T-cell (primary cell): ENCODE measurements at places on chromosomes 1 and 21.

- H3K27ac ChIP-seq, result no peak overlapping the region
- peaks cover 26% of the 10 kb centered on the region for H3K4me1 ChIP-seq
- H3K4me3 ChIP-seq, result no peak overlapping the region
- DNase-seq, result no peak
- H3K27me3 ChIP-seq, result peaks cover 28% of the 10 kb centered on the region
These were observed 4.8 kb upstream of the MCOLN2 start for GRCh38 chr1:85001742-85002141.

DNA sequence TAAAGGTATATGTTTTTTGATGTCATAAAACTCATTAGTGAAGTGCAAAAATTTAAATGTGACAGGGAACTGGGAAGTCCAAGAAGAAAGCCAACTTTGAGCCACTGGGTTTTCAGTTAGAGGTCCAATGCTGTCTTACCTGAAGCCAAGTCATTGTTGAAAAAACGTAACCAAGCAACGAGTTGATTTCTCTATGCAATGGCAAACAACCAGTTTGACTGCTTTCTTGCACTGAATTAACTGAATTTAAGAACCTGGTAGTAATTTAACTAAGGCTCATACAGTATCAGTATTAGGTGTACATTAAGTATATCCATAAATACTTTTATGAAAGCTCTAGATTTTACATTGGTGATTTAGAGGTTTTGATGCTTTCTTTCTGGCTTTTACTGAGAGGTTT lies 20.2 kb upstream of the S1PR1 start:
- no peaks in the 10 kb centered on the region for H3K36me3 ChIP-seq
- H3K4me1 ChIP-seq, result no peaks in the 10 kb centered on the region
- no peak overlapping the region for H3K27ac ChIP-seq
- H3K4me3 ChIP-seq, result no peak overlapping the region

DNA sequence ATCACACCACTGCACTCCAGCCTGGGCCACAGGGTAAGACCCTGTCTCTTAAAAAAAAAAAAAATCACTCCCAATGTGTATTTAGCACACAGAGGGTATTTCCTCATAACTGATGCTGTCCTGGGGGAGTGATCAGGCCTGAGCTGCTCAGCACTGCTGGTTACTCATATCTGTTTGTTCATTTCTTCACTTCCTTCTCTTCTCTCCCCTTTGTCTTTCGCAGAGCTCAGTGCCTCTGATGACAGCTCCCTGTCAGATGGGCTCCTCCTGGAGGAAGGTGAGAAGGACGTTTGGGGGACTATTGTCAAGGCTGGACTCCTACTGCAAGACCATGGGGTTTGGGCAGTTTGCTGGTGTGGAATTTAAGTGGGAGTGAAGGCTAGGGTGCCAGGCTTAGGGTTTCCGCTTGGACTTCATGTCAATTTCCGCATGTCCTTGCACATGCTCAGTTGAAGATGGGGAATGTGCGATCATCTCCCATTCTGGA lies 13.0 kb downstream of the INAVA start:
- no peak for DNase-seq
- no peak overlapping the region for H3K27ac ChIP-seq
- no peak overlapping the region for H3K4me3 ChIP-seq
- no peaks in the 10 kb centered on the region for H3K27me3 ChIP-seq
- no peaks in the 10 kb centered on the region for H3K36me3 ChIP-seq

GRCh38 chr1:245611251-245611650 lies 456.5 kb downstream of the KIF26B start:
- peaks cover under 1% of the 10 kb centered on the region for H3K27me3 ChIP-seq
- no peak for DNase-seq
- H3K4me3 ChIP-seq, result no peak overlapping the region
- no peak overlapping the region for H3K27ac ChIP-seq

- H3K27ac ChIP-seq, result no peak overlapping the region
- no peak overlapping the region for H3K4me3 ChIP-seq
- DNase-seq, result no peak
- peaks cover 41% of the 10 kb centered on the region for H3K27me3 ChIP-seq
- no peaks in the 10 kb centered on the region for H3K36me3 ChIP-seq
These were observed 106.1 kb downstream of the RIPK4 start for GRCh38 chr21:41660748-41661147.

DNA sequence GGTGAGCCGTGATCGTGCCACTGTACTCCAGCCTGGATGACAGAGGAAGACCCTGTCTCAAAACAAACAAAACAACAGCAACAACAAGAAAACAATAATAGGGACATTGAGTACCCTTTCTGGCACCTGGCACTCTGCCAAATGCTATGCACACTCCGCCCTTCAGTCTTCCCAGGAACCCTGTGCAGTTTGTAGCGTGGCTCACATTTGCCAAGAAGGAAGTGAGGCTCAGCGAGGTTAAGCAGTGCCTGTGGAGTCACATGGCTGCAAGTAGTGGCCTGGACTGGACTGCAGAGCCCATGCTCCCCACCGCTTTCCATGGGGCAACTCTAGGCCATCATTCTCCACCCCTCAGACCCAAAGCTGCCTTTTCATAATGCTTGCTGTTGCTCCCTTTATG lies 5.3 kb upstream of the EVA1B start:
- H3K4me1 ChIP-seq, result peaks cover 10% of the 10 kb centered on the region
- no peak overlapping the region for H3K4me3 ChIP-seq
- H3K27ac ChIP-seq, result no peak overlapping the region
- no peaks in the 10 kb centered on the region for H3K27me3 ChIP-seq

- DNase-seq, result no peak
- H3K4me3 ChIP-seq, result no peak overlapping the region
- no peaks in the 10 kb centered on the region for H3K36me3 ChIP-seq
- H3K27ac ChIP-seq, result no peak overlapping the region
- H3K27me3 ChIP-seq, result no peaks in the 10 kb centered on the region
- no peaks in the 10 kb centered on the region for H3K4me1 ChIP-seq
These were observed 81.2 kb downstream of the SIPA1L2 start for GRCh38 chr1:232548691-232549090.

GRCh38 chr1:166007176-166007575 lies 159.6 kb downstream of the FAM78B start:
- H3K27me3 ChIP-seq, result no peaks in the 10 kb centered on the region
- H3K27ac ChIP-seq, result no peak overlapping the region
- no peaks in the 10 kb centered on the region for H3K36me3 ChIP-seq

DNA sequence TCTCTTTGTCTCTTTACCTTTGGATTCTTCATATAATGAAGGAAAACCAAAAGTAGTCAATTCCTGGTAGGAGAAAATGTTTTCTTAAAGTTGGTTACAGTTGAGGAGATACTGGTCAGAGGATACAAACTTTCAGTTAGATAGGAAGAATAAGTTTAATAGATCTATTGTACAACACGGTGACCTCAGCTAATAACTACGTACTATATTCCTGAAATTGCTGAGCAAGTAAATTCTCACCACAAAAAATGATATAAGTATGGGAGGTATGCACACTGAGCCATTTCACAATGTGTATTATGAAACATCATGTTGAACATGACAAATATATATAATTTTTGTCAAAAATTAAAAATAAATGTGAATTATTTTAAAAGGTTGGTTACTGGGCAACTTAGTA lies 20.4 kb downstream of the SSX2IP start:
- H3K4me1 ChIP-seq, result no peaks in the 10 kb centered on the region
- no peak overlapping the region for H3K4me3 ChIP-seq
- DNase-seq, result no peak
- no peaks in the 10 kb centered on the region for H3K27me3 ChIP-seq
- H3K27ac ChIP-seq, result no peak overlapping the region

GRCh38 chr1:162016631-162017030 lies 7.0 kb downstream of the OLFML2B start:
- H3K36me3 ChIP-seq, result no peaks in the 10 kb centered on the region
- DNase-seq, result no peak
- H3K27me3 ChIP-seq, result peaks cover 5% of the 10 kb centered on the region
- H3K27ac ChIP-seq, result no peak overlapping the region

DNA sequence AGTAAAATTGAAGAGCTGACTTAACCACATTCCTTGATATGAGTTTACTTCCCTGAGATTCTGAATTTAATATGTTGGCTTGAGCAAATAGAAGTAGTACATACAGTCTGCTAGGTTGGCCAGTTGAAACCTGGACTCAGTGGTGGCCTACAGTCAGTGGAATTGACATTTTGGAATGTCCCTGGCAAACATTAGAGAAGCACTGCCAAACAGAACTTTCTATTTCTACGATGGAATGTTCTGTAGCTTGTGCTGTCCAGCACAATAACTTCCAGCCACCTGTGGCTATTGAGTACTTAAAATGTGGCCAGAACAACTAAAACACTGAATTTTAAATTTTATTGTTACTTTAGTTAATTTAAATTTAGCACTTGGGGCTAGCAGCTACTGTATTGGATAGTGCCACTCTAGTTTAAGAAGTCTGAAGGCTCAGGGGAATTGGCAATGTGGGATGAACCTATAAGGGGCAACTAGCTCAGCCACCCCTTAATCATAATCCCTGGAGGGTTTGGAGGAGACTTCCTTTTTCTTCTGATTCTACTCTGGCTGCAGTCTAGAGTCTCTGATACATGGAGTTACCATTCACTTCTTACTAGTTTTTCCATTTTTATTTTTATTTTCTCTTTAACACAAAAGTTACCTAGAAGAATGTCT lies 10.3 kb upstream of the TEDDM1 start:
- H3K36me3 ChIP-seq, result no peaks in the 10 kb centered on the region
- no peak overlapping the region for H3K27ac ChIP-seq
- H3K4me3 ChIP-seq, result no peak overlapping the region
- H3K4me1 ChIP-seq, result no peaks in the 10 kb centered on the region
- peaks cover 13% of the 10 kb centered on the region for H3K27me3 ChIP-seq

- no peak overlapping the region for H3K4me3 ChIP-seq
- DNase-seq, result no peak
- H3K27ac ChIP-seq, result no peak overlapping the region
- peaks cover 5% of the 10 kb centered on the region for H3K36me3 ChIP-seq
These were observed 14.8 kb upstream of the METTL18 start for GRCh38 chr1:169809370-169810095.

- peak overlapping the region; percentile 90 for H3K27ac ChIP-seq
- no peaks in the 10 kb centered on the region for H3K27me3 ChIP-seq
- no peaks in the 10 kb centered on the region for H3K36me3 ChIP-seq
These were observed 888 bp downstream of the ZNF436 start for GRCh38 chr1:23368562-23369334.

DNA sequence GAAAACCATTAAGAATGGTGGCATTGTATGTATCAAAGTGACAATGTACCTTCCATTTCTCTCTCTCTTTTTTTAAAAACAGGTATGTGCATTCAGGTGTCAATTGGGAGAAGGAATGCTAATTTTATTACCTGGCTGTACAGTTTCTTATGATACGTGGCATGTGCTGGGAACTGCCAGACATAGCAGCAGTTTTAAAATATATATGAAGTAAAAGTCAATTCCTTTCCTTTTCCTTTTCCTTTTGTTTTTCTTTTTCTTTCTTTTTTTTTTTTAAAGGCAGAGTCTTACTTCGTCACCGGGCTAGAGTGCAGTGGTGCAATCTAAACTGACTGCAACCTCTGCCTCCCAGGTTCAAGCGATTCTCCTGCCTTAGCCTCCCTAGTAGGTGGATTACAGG lies 37.0 kb downstream of the SPEN start:
- no peaks in the 10 kb centered on the region for H3K27me3 ChIP-seq
- H3K4me3 ChIP-seq, result no peak overlapping the region
- peak overlapping the region; percentile 7 for H3K27ac ChIP-seq
- DNase-seq, result no peak
- peaks cover 3% of the 10 kb centered on the region for H3K36me3 ChIP-seq
- peaks cover 2% of the 10 kb centered on the region for H3K4me1 ChIP-seq

- no peak overlapping the region for H3K27ac ChIP-seq
- peaks cover 3% of the 10 kb centered on the region for H3K27me3 ChIP-seq
- no peaks in the 10 kb centered on the region for H3K4me1 ChIP-seq
These were observed 90.6 kb upstream of the KCNJ15 start for GRCh38 chr21:38166173-38166535.
